BJ (cell line): ENCODE measurements at places on chromosomes 6 and 20.

- no peak for DNase-seq
These were observed 29.2 kb upstream of the EXOC2 start for GRCh38 chr6:722077-722524.

GRCh38 chr20:32511358-32512046, 73.6 kb downstream of the NOL4L start:
- DNase-seq, result no peak

DNA sequence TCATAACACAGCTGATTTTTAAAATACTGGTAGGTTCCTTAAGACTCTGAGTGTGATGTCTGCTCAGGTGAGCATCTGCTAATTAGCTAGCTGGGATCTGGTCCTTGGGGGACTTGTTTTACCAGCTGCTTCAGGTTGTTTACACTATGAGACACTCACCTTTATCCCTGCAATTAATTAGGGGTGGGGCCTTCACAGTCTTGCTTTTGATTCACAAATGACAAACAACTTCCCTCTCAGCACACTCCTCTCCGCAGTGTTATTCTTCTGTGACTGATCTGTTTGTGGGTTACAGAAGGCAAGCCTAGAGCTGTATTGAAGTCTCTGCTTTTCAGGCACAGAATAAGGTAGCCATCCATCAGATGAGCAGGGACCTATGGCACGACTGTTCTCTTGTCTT, 62.0 kb upstream of the CD83 start:
- DNase-seq, result no peak

- no peak for DNase-seq
These were observed 508.0 kb upstream of the MMS22L start for GRCh38 chr6:97790926-97791590.

DNA sequence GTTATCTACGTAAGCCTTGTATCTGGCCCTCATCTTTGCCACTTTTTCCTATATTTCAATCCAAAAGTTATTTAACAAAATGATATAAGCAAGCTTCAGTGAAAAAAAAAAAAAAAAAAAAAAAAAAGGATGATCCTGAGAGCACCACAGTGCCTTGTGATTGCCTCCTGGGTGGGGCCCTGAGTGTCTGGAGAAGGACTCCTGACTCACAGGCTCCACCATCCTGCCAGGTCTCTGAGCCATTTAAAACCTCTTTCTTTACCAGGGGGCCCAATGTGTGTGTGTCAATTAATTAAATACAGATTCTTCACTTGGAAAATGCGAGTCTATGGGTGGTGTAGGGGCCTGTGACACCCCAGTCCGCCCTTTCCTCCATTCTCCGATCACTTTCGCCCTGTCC, 105.2 kb downstream of the SMOC2 start:
- DNase-seq, result no peak

GRCh38 chr6:26588965-26589364, 7.8 kb upstream of the ABT1 start:
- DNase-seq, result no peak

DNA sequence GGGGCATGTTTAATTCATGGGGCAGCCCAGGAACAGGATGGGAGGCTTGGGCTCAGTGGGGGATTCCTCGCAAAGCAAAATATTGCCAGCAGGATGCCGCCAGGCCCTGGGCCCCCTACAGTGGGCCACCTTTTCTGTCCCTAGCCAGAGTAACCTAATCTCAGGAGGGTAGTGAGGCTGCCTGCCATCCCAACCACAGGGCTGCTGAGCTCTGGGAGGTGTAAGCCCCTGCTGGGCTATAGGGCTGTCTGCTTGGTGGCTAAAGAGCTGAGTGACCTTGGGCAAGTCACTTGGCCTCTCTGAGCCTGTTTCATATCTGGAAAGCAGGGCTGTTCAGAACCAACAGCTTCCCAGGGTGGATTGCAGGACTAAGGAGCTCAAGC, 35.7 kb upstream of the CDH22 start:
- DNase-seq, result no peak

DNA sequence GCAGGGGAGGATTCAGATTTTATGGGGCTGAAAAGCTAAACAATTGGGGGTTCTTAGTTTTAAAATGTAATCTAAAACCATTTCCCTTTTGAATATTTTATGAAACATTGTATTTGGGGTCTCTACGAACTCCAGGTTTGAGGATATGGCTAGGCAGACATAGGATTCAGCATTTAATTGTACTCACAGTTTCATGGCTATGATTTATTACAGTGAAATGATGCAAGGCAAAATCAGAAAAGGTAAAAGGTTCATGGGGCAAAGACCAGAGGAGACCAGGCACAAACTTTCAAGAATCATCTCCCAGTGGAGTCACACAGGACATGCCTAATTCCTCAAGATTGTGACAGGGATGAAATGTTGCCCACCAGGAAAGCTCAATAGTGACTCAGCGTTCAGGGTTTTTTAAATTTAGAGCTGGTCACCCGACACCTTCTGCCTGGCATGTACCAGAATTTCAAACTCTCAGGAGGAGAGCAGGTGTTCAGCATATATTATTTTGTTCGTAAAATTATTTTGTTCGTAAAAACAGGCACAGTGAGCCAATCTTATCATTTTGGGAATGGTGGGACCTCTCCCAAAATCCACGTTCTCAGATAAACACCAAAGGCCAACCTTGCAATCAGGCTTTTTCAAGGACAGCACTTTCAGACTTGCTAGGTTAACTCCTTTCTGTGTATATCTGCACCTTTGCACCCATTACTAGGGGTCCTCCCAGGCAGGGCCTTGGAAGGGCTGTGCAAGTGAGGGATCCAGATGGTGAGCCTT, 270.3 kb downstream of the NKAIN2 start:
- no peak for DNase-seq

DNA sequence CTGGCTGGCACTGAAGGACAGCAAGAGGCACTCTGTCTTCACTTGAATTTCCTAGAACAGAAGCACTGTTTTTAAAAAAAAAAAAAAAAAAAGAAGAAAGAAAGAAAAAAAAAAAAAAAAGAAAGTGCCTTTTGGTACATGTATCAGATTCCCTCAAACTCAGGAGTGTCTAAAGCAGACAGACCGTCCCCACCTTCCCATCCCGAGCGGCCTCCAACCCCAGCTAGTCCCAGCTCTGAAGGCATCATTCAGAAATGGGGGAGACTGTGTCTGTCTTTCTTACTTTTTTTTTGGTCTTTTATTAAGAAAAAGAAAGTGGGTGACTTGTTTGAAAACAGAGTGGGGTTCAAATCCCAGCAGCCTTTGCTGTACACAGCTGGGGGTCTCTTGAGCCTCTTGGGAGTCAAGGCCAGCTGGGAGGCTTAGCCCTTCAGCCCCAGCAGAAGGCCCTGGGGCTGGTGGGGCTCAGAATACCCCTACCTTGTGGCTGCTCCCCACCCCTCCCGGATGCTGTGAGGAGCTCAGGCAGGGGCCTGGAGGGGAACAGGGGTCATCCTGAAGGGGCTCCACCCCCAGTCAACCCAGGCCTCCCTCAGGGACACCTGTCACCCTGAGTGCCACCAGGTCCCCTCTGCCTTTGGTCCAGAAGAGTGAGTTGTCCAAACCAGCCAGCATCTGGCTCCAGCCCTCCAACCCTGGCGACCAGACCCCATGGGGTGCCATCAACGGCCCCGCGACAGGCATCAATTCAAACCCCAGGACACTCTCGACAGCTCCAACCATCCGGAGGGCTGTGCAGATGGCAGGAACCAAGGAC, 128.3 kb downstream of the TAF4 start:
- no peak for DNase-seq

GRCh38 chr20:34403908-34404307, 40.8 kb downstream of the ITCH start:
- no peak for DNase-seq

- DNase-seq, result no peak
These were observed 23.5 kb upstream of the CALHM6 start for GRCh38 chr6:116437656-116438055.

GRCh38 chr6:158774717-158775449, 44.3 kb downstream of the EZR start:
- no peak for DNase-seq

DNA sequence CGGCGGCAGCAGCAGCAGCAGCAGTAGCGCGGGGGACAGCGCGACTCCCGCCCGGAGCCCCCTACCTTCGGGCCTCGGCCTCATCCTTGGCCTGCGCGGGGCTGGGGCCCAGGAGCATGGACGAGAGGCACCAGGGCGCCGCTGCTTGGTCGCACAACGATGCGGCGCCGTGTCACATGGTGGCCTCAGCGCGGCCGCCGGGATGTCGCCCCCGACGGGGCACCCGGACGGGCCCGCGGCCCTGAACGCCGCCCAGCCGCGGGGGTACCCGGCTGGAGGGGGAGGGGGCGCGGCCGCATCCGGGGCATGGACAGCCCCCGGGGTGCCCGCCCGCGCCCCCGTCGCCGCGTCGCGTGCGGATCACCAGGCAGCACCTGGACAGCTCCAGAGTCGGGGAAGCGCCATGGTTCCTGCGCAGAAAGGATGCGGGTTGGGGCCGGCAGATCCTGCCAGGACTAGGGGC, 57.1 kb downstream of the CDH22 start:
- no peak for DNase-seq

GRCh38 chr6:137927777-137928218, 60.7 kb downstream of the TNFAIP3 start:
- no peak for DNase-seq

- DNase-seq, result no peak
These were observed 72.9 kb downstream of the SNX5 start for GRCh38 chr20:17895641-17896171.

- DNase-seq, result no peak
These were observed 1115.6 kb upstream of the CITED2 start for GRCh38 chr6:140490081-140490480.

DNA sequence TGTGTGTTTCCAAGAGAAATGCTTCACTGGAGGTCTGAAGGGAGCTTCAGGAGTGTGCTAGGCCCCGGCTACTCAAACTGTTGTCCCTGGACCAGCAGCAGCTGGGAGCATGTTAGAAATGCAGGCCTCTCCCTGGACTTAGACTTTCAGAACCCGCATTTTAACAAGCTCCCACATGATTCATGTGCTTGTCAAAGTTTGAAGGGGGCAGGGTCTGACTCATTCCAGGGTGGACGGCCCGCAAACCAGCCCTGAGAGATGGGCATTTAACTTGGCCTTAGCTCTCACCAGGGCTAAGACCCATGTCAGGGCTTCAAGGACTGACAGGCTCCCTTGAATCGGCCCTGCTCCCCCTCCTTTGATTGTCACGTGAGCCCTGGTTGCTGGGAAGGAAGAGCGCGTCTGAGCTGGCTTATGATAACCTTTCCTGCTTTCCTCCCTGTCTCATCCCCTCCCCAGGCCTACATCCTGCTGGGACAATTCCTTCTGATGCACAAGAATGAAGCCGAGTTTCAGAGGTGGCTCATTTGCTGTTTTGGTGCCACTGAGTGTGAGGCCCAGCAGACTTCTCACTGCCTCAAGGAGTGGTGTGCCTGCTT, 35.5 kb downstream of the BANF2 start:
- no peak for DNase-seq

DNA sequence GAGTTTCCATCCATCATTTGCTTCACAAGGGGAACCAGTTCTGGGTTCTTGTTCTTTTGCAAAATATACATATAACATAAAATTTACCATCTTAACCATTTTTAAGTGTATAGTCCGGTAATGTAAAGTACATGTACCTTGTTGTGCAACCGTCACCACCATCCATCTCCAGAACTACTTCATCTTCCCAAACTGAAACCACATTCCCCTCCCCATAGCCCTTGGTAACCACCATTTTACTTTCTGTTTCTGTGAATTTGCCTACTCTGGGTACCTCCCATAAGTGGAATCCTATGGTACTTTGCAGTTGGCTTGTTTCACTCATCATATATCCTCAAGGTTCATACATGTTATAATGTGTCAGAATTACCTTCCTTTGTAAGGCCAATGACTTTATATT, 70.3 kb upstream of the DSP start:
- no peak for DNase-seq

- no peak for DNase-seq
These were observed 205.6 kb upstream of the RIN2 start for GRCh38 chr20:19552221-19553180.

DNA sequence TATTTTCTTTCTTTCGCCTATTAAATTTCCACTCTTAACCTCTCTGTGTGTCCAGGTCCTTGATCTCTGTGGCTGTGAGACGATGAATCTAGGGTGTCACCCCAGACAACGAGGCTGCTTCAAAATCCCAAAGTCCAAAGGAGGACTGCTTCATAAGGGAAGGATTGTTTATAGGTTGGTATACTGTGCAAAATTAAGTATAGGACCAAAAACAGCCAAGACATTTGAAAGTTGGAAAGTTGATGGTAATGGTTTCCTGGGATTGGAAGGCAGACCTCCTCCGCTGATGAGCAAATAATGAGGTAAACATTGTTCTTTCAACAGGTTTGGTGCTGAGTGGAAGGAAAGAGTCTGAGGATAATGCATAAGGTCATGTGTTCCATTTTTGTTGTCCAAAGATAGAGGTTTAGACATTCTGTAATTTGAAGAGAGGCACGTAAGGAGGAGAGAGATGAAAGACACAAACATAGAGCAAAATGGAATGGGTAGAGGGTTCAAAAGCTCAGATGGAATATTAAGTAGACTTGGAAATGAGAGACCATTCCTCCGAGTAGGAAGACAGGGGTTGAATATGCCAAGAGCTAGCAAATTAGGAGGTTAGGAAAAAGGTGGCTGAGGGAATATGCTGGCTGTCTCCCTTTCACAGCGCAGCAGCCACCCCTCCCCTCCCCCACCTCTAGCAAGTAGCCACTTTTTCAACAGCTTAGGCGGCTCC, 24.8 kb downstream of the ZNF311 start:
- no peak for DNase-seq

DNA sequence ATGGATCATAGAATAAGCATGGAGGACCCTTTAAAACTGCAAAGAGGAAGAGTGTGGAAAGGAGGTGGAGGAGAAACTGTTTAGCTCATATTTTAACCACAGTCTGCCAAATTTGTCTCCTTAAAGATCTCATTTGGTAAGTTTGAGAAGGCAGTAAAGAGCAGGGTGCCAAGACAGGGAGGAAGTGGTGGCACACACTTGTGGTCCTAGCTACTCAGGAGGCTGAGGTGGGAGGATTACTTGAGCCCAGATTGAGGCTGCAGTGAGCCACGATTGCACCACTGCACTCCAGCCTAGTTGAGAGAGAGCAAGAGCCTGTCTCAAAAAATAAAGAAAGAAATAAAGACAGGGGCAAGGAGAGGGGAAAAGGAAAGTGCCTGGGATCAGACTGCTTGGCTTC, 16.8 kb upstream of the DCBLD1 start:
- no peak for DNase-seq

DNA sequence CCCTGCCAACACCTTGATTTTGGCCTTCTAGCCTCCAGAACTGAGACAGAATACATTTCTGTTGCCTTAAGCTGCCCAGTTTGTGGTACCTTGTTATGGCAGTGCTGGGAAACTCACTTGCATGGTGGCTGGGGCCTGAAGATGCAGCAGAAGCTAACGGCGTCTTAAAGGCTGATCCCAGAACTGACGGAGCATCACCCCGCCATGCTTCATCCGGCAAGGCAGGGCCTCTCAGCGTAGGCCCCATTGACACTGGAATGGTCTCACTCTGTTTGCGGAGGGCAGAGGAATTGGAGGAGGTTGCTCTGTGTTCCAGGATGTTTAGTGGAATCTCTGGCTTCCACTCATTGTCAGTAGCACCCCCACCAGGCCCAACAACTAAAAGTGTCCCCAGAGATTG, 102.1 kb downstream of the JPH2 start:
- DNase-seq, result no peak

- no peak for DNase-seq
These were observed 39.4 kb downstream of the SCML4 start for GRCh38 chr6:107784669-107785068.

GRCh38 chr6:168124158-168124557, 45.1 kb upstream of the FRMD1 start:
- DNase-seq, result no peak

- DNase-seq, result no peak
These were observed 172.3 kb downstream of the OGFRL1 start for GRCh38 chr6:71460933-71461332.
